ENCODE measurements at places on chromosomes 11 and 22. TPM values are rescaled to one million over a fixed set of nuclear protein-coding genes. Genes with fewer than 3 reads are reported as not detected.
A peak's percentile ranks its signal among the peaks of the same experiment; 100 is the strongest.

DNA sequence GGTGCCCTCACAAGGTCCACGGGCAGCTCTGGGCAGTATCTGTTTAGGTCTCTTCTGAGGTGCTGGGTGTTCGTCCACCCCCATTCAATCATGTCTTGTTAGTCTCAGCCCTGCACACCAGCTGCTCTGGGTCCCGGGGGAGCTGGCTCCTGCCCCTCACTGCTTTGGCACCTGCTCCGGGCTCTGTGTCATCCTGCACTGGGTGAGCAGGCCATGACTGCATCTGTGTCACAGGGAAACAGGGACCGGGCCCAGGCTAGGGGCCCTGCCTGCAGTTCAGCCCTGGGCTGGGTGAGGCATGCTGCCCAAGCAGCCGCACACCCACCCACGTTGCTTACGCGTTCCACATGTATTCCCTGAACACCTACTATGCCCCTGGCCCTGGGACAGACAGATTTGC is 43.9 kb downstream of the ELFN2 start:
- DNase-seq: no peak

GRCh38 chr11:114746013-114746412 is 67.7 kb downstream of the NXPE2 start:
- DNase-seq: no peak

DNA sequence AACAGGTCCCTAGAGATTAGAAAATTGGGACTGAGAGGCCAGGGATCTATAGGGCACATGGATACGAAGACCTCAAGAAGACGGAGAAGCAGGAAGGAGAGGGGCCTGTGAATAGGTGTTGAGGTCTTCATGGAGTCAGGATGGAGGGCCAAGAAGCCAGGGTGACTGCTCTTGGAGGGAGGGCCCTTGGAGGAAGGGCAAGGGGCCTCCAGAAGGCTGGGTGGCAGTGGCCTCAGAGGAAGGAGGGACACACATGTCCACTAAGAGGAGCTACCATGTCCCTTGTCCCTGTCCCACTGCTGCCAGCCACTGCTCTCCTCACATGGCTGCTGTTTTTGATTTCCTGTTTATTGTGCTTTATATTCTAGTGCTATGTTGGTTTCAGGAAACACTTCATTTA is 589.5 kb upstream of the B3GAT1 start:
- DNase-seq: no peak

GRCh38 chr11:12070446-12071267 is 39.7 kb upstream of the MICAL2 start:
- DNase-seq: no peak

- no peak for DNase-seq
Measured at GRCh38 chr11:126890561-126890960, 110.0 kb downstream of the KIRREL3 start.

DNA sequence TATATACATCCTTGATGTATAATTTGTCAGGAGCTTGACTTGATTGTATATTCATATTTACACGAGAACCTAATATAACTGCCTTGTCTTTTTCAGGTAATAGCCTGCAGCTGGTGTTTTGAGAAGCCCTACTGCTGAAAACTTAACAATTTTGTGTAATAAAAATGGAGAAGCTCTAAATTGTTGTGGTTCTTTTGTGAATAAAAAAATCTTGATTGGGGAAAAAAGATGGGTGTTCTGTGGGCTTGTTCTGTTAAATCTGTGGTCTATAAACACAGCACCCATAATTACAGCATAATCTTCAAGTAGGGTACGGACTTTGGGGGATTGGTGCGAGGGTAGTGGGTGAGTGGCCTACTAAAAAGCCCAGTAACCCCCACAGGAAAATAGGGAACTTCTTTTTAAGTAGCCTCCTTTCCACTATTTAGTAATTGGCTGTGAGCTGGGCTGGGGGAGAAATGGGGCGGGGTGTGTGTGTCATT is 7.5 kb downstream of the MALAT1 start:
- DNase-seq: peak; percentile 48

- DNase-seq: no peak
Measured at GRCh38 chr11:125441648-125442410, 54.2 kb downstream of the FEZ1 start.

GRCh38 chr22:26851125-26851524 is 193.7 kb downstream of the MIAT start:
- no peak for DNase-seq

- no peak for DNase-seq
Measured at GRCh38 chr11:108817976-108818375, 153.1 kb downstream of the DDX10 start.

GRCh38 chr11:23519194-23519593 is 658.9 kb upstream of the CCDC179 start:
- no peak for DNase-seq

DNA sequence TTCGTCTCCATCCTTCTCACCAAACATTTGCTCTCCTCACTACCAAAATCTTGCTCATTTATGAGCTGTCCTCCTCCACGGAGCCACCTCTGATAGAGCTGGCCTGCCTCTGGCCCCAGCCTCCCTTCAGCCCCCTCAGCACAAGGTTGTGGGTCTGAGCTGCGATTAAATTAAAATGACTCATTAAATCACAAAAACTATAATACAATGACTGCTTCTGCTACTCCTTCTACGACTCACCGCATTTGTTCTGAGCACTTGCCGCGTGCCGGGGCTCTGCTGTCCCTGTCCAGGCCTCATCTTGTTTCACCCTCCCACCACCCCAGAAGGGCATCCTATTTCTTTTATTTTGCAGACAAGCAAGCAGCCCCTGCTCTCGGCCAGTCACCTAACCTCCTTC is 49.2 kb upstream of the TIMP3 start:
- DNase-seq: no peak

The OR8A1 gene
- not detected for total RNA-seq

The APOBEC3A gene
- total RNA-seq: 2.5 TPM

The SRSF8 gene
- 41.3 TPM for total RNA-seq

The KRTAP5-2 gene
- not detected for total RNA-seq

The SLCO2B1 gene
- 93.0 TPM for total RNA-seq

The TOB2 gene
- 71.8 TPM for total RNA-seq
